ENCODE measurements at places on chromosomes 4 and X. TPM values are rescaled to one million over a fixed set of nuclear protein-coding genes. Genes with fewer than 3 reads are reported as not detected.

The C1QTNF7 gene
- not detected for total RNA-seq

The WDR13 gene
- total RNA-seq = 53.5 TPM

DNA sequence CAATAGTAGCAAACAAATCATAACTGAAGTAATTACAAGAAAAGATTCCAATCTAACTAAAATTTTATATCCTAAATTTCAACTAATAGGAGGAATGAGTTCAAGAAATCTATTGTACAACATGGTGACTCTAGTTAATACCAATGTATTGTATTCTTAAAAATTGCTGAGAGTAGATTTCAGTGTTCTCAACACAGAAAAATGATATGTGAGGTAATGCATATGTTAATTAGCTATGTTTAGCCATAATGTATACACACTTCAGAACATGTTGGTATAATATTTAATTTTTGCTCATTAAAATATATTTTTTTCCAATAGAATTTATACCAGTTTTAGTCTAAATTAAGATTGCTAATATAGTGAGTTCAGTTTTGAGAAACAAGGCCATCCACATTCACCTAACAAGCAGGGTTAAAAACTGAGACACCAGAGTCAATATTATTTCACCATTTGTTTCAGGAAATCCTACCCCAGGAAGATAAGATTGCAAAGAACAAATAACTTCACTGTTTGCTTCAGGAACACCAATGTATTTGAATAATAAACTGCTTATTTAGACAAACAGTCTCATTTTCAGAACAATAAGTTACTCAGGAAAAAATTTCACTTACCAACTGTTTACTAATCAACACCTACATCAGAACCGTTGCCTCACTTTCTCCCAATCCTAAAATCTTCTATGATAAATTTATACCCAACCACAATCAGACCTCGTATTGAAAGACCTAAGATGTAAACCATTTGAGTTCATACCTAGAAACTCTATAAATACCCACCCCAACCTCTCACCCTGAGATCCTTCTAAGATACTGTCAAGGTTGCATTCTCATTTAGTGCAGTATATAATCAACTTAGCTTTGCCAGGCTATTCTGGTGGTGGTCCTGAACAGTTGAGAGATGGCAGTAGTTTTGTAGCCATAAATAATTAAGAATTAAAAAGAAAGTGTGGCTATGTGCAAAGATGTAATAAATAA lies 132.8 kb downstream of the MAB21L2 start:
- no peak overlapping the region for H3K4me3 ChIP-seq
- peaks cover 5% of the 10 kb centered on the region for H3K36me3 ChIP-seq
- no peak for DNase-seq
- H3K27ac ChIP-seq = no peak overlapping the region
- no peaks in the 10 kb centered on the region for H3K4me1 ChIP-seq

- H3K27me3 ChIP-seq = no peaks in the 10 kb centered on the region
- peaks cover 7% of the 10 kb centered on the region for H3K36me3 ChIP-seq
- DNase-seq = no peak
Observed at GRCh38 chr4:150598909-150599308, 17.0 kb downstream of the MAB21L2 start.

GRCh38 chr4:129362691-129363274 lies 266.8 kb downstream of the C4orf33 start:
- H3K27ac ChIP-seq = no peak overlapping the region
- peaks cover 9% of the 10 kb centered on the region for H3K27me3 ChIP-seq
- no peaks in the 10 kb centered on the region for H3K36me3 ChIP-seq
- H3K4me3 ChIP-seq = no peak overlapping the region
- no peaks in the 10 kb centered on the region for H3K4me1 ChIP-seq

- DNase-seq = no peak
- no peak overlapping the region for H3K27ac ChIP-seq
- no peaks in the 10 kb centered on the region for H3K36me3 ChIP-seq
- no peaks in the 10 kb centered on the region for H3K4me1 ChIP-seq
Observed at GRCh38 chr4:136922066-136922465, 610.2 kb downstream of the PCDH18 start.

GRCh38 chr4:56048383-56048701 lies 99.6 kb downstream of the CEP135 start:
- no peak overlapping the region for H3K27ac ChIP-seq
- peaks cover 12% of the 10 kb centered on the region for H3K4me1 ChIP-seq
- peak overlapping the region; percentile 71 for H3K4me3 ChIP-seq
- no peak for DNase-seq

DNA sequence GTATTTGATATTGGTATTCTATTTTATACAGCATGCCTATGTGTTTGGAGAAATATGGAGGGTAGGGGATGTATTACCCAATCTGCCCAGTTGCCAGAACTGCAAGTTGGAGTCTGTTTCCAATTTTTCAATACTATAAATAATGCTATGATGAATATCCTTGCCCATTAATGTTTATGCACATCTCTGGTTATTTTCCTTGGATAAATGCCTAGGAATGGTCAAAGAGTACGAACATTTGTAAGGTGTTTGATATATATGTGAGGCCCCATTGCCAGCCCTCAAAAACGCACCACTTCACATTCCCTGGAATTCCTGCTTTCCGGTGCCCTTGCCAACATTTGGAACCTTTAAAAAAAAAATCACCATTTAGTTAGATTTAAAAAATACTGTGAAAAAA lies 34.3 kb downstream of the CLDN34 start:
- no peaks in the 10 kb centered on the region for H3K36me3 ChIP-seq
- no peak overlapping the region for H3K4me3 ChIP-seq
- H3K4me1 ChIP-seq = peaks cover 26% of the 10 kb centered on the region
- H3K27ac ChIP-seq = no peak overlapping the region
